Chondrocyte (in vitro differentiated cells): ENCODE measurements at places on chromosomes 13 and 19. TPM values are rescaled to one million over a fixed set of nuclear protein-coding genes. Genes with fewer than 3 reads are reported as not detected.

The TUBA3C gene
- not detected in 3 replicates for total RNA-seq

The MYO16 gene
- total RNA-seq, result 0.05 to 0.15 TPM (median 0.12 TPM) in 3 replicates

The C19orf38 gene
- total RNA-seq, result 0.30 to 0.34 TPM in 2 of 3 replicates, not detected in the other

DNA sequence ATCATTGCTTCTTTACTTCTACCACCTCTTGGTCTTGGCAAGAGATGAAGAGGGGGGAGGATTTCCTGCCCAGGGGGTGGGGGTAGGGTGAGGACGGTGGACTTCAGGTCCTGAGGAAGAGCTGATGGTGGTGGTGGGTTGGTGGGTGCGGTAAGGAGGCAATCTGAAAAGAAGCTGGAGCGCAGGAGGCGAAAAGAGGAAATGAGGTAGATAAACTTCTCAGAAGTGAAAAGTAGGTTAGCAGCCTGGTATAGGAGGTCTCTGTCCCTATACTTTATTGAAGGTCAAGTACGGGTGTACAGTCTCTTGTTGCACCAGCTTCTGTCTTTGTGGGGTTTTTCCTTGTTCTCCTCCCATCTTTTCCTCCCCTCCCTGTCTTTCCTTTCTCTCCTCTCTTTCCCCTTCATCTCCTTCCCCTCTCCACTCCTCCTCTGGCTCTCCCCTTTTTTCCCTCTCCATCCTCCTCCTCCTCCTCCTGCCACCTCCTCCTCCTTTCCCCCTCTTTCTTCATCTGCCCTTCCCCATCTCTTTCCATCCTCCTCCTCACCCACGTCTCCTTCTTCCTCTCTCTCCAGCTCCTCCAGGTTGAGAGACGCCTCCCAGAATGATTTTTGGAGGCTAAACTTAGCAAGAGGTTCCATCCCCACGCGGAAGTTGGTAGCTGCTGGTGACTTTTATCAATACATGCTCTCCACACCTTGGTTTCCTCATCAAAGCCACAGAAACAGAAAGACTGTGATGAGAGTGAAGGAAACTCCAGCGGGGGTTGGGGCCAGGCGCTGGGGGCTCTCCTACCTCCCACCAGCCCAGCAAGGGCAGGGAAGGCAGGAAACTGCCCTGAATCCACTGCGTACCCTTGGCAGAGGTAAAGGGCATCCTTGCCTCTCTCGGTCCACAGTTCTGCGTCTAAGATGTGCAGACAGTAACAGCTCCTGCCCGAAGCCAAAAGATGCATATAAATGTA lies 15.3 kb downstream of the TNFSF14 start:
- DNase-seq, result no peak
- H3K4me3 ChIP-seq, result no peak overlapping the region
- no peaks in the 10 kb centered on the region for H3K4me1 ChIP-seq
- H3K36me3 ChIP-seq, result no peaks in the 10 kb centered on the region
- H3K27ac ChIP-seq, result no peak overlapping the region
- peaks cover 24% of the 10 kb centered on the region for H3K27me3 ChIP-seq

DNA sequence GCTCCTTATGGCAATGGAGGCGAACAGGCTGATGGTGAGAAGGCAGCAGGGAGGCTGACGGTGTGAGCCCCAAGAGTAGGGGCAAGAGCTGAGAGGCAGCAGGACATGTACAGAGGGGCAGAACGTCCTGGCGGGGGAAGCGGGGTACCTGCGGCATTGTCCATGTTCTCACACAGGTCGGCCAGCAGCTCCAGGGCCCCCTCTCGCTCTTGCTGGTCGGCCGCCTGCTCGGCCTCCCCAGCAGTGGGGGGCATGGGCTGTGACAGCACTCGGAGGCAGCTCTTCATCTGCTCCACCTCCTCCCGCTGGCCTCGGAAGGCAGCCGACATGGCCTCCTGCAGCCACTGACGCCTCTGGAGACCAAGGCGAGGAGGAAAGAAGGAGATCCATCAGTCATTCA lies 2.4 kb downstream of the HSPBP1 start:
- H3K4me1 ChIP-seq, result peaks cover 21% of the 10 kb centered on the region
- no peak overlapping the region for H3K4me3 ChIP-seq
- no peaks in the 10 kb centered on the region for H3K27me3 ChIP-seq
- no peak for DNase-seq
- H3K36me3 ChIP-seq, result peaks cover 9% of the 10 kb centered on the region
- H3K27ac ChIP-seq, result no peak overlapping the region

GRCh38 chr19:9705836-9706235 lies 30.9 kb upstream of the ZNF562 start:
- no peak for DNase-seq
- no peak overlapping the region for H3K4me3 ChIP-seq
- H3K36me3 ChIP-seq, result no peaks in the 10 kb centered on the region
- no peaks in the 10 kb centered on the region for H3K27me3 ChIP-seq
- H3K27ac ChIP-seq, result no peak overlapping the region

GRCh38 chr13:68019901-68020300 lies 789.8 kb upstream of the PCDH9 start:
- H3K27me3 ChIP-seq, result no peaks in the 10 kb centered on the region
- no peaks in the 10 kb centered on the region for H3K36me3 ChIP-seq

- DNase-seq, result no peak
- no peak overlapping the region for H3K4me3 ChIP-seq
- no peaks in the 10 kb centered on the region for H3K4me1 ChIP-seq
These were observed 913.8 kb upstream of the SLITRK5 start for GRCh38 chr13:86757236-86757978.

DNA sequence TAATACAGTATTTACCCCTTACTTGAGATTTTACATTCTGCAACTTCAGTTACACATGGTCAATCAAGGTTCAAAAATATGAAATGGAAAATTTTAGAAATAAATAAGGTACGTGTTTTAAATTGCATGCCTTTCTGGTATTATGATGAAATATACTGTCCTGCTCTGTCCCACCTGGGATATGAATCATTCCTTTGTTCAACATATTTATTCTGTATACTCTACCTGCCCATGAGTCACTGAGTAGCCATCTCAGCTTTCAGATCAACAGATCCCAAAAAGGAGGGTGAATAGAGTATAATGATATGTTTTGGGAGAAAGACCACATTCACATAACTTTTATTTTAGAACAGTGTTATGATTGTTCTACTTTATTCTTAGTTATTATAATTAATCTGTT lies 37.8 kb downstream of the STOML3 start:
- H3K4me3 ChIP-seq, result no peak overlapping the region
- no peak overlapping the region for H3K27ac ChIP-seq
- no peaks in the 10 kb centered on the region for H3K4me1 ChIP-seq
- H3K27me3 ChIP-seq, result peaks cover 3% of the 10 kb centered on the region
- H3K36me3 ChIP-seq, result no peaks in the 10 kb centered on the region

- H3K27me3 ChIP-seq, result peaks cover 84% of the 10 kb centered on the region
- H3K36me3 ChIP-seq, result peaks cover 8% of the 10 kb centered on the region
- H3K4me1 ChIP-seq, result peaks cover 20% of the 10 kb centered on the region
- no peak overlapping the region for H3K4me3 ChIP-seq
These were observed 1.4 kb downstream of the PTH2 start for GRCh38 chr19:49421878-49422202.
